Cardiac muscle cell (in vitro differentiated cells and primary cell): ENCODE measurements at places on chromosomes 3 and 15. TPM values are rescaled to one million over a fixed set of nuclear protein-coding genes. Genes with fewer than 3 reads are reported as not detected.

- no peaks in the 10 kb centered on the region for H3K36me3 ChIP-seq
- DNase-seq, result no peak
- peak overlapping the region; percentile 79 for H3K27ac ChIP-seq
- H3K4me1 ChIP-seq, result peaks cover 10% of the 10 kb centered on the region
- no peak overlapping the region for H3K4me3 ChIP-seq
- H3K27me3 ChIP-seq, result no peaks in the 10 kb centered on the region
These were observed 1.4 kb upstream of the APPL1 start for GRCh38 chr3:57226176-57226575.

DNA sequence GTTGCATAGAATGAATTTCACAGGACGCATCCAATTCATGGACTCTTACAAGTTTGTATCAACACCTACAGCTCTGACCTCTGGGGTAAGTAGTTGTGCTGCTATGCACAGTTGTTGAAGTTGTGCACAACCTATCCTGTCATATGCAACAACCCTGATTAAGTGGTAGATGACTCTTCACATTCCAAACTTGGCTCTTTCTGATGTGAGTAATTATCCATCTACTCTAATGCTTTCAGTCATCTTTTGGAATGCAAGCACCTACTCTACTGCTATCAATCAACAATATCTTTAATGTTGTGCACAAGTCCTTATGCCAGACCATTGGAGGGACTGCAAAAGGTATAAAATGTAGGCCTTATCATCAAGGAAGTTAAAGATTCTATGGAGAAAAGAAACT, 921.4 kb downstream of the MCTP2 start:
- no peaks in the 10 kb centered on the region for H3K36me3 ChIP-seq
- no peak for DNase-seq
- H3K4me1 ChIP-seq, result no peaks in the 10 kb centered on the region
- no peaks in the 10 kb centered on the region for H3K27me3 ChIP-seq
- H3K27ac ChIP-seq, result no peak overlapping the region

Gene LYZL4
- 4.3 and 5.4 TPM in 2 replicates for total RNA-seq

Gene PCBP4
- total RNA-seq, result 151 and 226 TPM in 2 replicates

Gene UROC1
- total RNA-seq, result not detected in 2 replicates

Gene ATR
- 11.2 and 15.7 TPM in 2 replicates for total RNA-seq

GRCh38 chr3:115245438-115245837, 98.3 kb upstream of the ZBTB20 start:
- H3K36me3 ChIP-seq, result no peaks in the 10 kb centered on the region
- no peak overlapping the region for H3K27ac ChIP-seq
- no peaks in the 10 kb centered on the region for H3K4me1 ChIP-seq
- H3K4me3 ChIP-seq, result no peak overlapping the region

GRCh38 chr3:112568642-112569041, 6.8 kb downstream of the SLC35A5 start:
- H3K4me1 ChIP-seq, result no peaks in the 10 kb centered on the region
- no peak overlapping the region for H3K27ac ChIP-seq
- no peak overlapping the region for H3K4me3 ChIP-seq
- peaks cover 23% of the 10 kb centered on the region for H3K36me3 ChIP-seq
- DNase-seq, result no peak
- no peaks in the 10 kb centered on the region for H3K27me3 ChIP-seq

Gene CKMT1A
- 1.4 and 5.9 TPM in 2 replicates for total RNA-seq

Gene SNX4
- 63.8 and 72.1 TPM in 2 replicates for total RNA-seq

DNA sequence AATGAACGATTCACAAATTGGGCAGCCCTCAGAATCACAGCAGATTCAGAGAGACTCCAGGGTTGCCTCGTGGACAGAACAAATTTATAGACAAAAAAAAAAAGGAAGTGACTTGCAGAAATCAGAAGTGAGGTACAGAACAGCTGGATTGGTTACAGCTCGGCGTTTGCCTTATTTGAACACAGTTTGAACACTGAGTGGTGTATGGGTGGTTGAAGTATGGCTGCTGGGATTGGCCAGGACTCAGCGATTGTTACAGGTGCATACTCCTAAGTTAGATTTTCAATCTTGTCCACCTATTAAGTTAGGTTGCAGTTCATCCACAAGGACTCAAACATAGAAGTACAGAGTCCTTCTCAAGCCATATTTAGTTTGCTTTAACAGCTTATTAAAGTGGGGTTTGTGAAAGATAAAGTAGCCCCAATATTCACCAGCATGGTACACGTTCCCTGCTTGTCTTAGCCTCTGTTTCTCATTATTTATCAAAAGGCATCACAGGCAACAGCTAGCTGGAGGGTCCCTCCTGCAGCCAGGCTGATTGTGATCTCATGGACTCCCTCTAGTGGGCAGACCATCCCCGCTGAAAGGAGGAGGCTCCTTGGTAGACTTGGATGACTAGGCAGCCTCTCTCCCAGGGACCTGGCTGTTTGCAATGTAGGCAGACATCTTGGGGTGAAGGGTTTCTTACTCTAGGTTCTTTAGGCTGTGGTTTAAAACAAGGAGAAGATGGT, 17.6 kb upstream of the ALDH1L1 start:
- no peaks in the 10 kb centered on the region for H3K4me1 ChIP-seq
- no peak overlapping the region for H3K4me3 ChIP-seq
- H3K27me3 ChIP-seq, result no peaks in the 10 kb centered on the region
- H3K27ac ChIP-seq, result no peak overlapping the region

GRCh38 chr3:149315694-149316093, 17.7 kb downstream of the TM4SF18 start:
- DNase-seq, result peak; percentile 27
- H3K4me3 ChIP-seq, result no peak overlapping the region
- H3K27me3 ChIP-seq, result no peaks in the 10 kb centered on the region
- H3K36me3 ChIP-seq, result no peaks in the 10 kb centered on the region
- peaks cover 6% of the 10 kb centered on the region for H3K4me1 ChIP-seq

DNA sequence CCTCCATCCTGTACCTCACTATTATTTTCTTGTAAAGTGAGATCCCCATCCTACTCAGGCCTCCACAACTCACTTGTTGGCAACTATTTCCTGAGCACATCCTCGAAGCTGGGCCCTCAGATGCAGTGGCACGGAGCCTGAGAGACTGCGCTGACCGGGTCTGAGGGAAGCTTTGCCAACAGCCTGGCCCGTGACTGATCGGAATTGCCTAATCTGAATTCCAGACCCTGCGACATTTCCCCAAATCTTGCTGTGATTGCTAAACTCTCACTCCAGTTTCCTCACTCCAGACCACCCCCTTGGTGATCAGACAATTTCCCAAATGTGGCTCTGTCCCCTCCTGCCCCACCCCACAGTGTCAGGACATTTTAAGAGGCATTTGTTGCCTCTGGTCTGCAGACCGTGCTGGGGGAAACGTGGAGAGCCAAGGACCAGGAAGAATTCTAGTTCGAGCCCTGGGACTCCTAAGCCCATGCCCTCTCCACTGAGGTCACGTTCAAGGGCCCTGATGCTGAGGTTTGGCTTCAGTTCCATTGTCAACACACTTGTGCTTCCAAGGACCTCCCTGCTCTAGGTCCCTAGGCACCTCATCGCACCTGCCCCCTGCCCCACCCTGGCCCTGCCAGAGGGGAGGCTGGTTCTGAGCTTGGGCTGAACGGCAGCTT, 22.8 kb downstream of the KLHL25 start:
- H3K36me3 ChIP-seq, result no peaks in the 10 kb centered on the region
- DNase-seq, result peak; percentile 84
- H3K27ac ChIP-seq, result no peak overlapping the region
- H3K4me3 ChIP-seq, result no peak overlapping the region

GRCh38 chr15:80003934-80004472, 33.0 kb upstream of the BCL2A1 start:
- no peaks in the 10 kb centered on the region for H3K36me3 ChIP-seq
- no peak for DNase-seq
- no peak overlapping the region for H3K27ac ChIP-seq

DNA sequence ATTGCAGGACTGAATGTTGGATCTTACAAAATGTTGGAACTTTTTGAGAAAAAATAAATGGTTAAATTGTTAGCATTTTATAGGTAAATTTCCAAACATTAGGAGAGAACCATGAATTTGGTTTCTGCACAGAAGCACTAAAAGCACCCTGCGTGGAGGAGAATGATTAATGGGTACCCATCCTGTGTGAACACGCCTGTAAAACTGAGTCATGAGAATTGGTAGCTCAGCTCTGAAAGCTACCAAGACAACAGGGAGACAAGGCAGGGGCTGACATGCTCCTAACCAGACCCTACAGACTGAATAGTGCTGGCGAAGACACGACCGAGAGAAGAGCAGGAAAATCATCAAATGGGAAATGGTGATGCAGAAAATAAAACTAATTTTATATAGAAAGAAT, 32.4 kb upstream of the MTMR10 start:
- no peak overlapping the region for H3K27ac ChIP-seq
- no peak for DNase-seq
- no peaks in the 10 kb centered on the region for H3K36me3 ChIP-seq
- no peaks in the 10 kb centered on the region for H3K27me3 ChIP-seq
- no peak overlapping the region for H3K4me3 ChIP-seq
- H3K4me1 ChIP-seq, result peaks cover 6% of the 10 kb centered on the region

Gene CRABP1
- 12.8 and 28.2 TPM in 2 replicates for total RNA-seq

Gene ROPN1
- total RNA-seq, result not detected in 2 replicates

Gene HDDC3
- 31.2 and 32.5 TPM in 2 replicates for total RNA-seq

- no peak overlapping the region for H3K4me3 ChIP-seq
- no peak overlapping the region for H3K27ac ChIP-seq
- peaks cover 5% of the 10 kb centered on the region for H3K4me1 ChIP-seq
- H3K36me3 ChIP-seq, result no peaks in the 10 kb centered on the region
- H3K27me3 ChIP-seq, result no peaks in the 10 kb centered on the region
These were observed 11.3 kb upstream of the DLG1 start for GRCh38 chr3:197309528-197310361.

- no peak overlapping the region for H3K4me3 ChIP-seq
- peaks cover 7% of the 10 kb centered on the region for H3K27me3 ChIP-seq
- H3K27ac ChIP-seq, result no peak overlapping the region
- H3K36me3 ChIP-seq, result no peaks in the 10 kb centered on the region
- H3K4me1 ChIP-seq, result peaks cover 10% of the 10 kb centered on the region
These were observed 27.3 kb upstream of the SEC62 start for GRCh38 chr3:169939320-169939719.

DNA sequence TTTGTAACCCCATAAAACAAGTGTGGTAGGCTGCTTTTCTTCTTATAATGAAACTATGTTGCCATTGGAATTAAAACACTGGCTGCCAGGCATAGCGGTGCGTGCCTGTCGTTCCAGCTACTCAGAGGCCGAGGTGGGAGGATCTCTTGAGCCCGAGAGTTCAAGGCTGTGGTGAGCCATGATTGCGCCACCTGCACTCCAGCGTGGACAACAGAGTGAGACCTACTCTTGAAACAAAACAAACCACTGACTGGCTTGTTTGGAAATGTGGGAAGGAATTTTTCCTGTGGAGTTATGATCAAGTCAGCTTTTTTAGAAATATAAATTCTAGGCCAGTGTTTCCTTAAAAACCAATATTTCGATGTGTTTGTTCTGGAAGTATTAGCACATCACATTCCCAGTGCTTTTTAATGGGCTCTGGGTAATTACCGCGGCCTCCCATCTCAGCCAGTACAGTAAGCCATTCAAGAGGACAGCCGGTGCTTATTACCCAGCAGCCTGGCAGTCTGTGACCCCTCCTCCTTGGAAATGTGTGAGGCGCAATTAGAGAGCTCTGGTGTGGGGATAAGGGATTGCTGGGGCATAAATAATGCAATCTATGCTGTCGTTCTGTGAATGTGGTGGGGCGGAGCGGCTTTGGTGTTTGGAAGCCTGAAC, 58.3 kb upstream of the TRAK1 start:
- H3K27me3 ChIP-seq, result no peaks in the 10 kb centered on the region
- H3K4me3 ChIP-seq, result no peak overlapping the region
- no peaks in the 10 kb centered on the region for H3K36me3 ChIP-seq
- peak; percentile 98 for DNase-seq

- H3K4me1 ChIP-seq, result no peaks in the 10 kb centered on the region
- no peak overlapping the region for H3K4me3 ChIP-seq
- no peaks in the 10 kb centered on the region for H3K27me3 ChIP-seq
- no peak for DNase-seq
- H3K27ac ChIP-seq, result no peak overlapping the region
These were observed 317.5 kb upstream of the SGO1 start for GRCh38 chr3:20503394-20504082.

DNA sequence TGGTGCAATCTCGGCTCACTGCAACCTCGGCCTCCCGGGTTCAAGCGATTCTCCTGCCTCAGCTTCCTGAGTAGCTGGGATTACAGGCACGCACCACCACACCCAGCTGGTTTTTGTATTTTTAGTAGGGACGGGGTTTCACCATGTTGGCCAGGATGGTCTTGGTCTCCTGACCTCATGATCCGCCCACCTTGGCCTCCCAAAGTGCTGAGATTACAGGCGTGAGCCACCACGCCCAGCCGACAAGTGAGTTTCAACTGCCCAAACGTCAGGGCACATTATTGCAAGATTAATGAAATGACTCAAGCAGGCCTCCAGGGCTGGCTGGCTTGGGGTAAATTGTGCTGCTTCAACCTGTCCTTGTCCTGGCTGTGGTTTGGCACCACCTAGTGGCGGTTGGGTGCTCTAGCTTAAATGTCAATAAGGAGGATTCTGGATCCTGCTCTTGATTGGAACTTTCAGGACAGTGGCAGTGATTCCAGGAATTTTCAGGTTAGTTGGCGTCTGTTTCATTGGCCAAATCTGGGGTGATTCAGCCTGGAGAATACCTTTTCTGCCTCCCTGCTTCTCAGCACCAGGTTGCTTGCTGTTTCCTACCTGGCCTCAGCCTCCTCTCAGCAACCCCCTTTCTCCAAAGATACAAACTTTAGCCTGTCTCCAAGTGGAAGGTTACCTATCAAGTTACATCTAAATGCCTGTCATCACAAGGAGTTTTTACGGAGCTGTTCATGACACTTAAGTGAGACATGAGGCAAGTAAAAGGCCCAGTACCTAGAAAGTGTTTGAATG, 32.4 kb upstream of the SACM1L start:
- H3K4me1 ChIP-seq, result no peaks in the 10 kb centered on the region
- peak; percentile 97 for DNase-seq
- H3K27ac ChIP-seq, result no peak overlapping the region

- H3K4me1 ChIP-seq, result no peaks in the 10 kb centered on the region
- no peak overlapping the region for H3K4me3 ChIP-seq
- no peak for DNase-seq
- no peak overlapping the region for H3K27ac ChIP-seq
These were observed 26.2 kb downstream of the PIK3CA start for GRCh38 chr3:179174316-179174715.

Gene HCN4
- 93.1 and 159 TPM in 2 replicates for total RNA-seq

GRCh38 chr3:13883681-13884080, 3.8 kb upstream of the WNT7A start:
- H3K27me3 ChIP-seq, result peaks cover 89% of the 10 kb centered on the region
- H3K27ac ChIP-seq, result no peak overlapping the region

GRCh38 chr3:135085652-135086436, 290.8 kb downstream of the EPHB1 start:
- H3K27ac ChIP-seq, result no peak overlapping the region
- H3K36me3 ChIP-seq, result no peaks in the 10 kb centered on the region
- DNase-seq, result no peak
- H3K4me1 ChIP-seq, result no peaks in the 10 kb centered on the region
- H3K27me3 ChIP-seq, result peaks cover 15% of the 10 kb centered on the region
- H3K4me3 ChIP-seq, result no peak overlapping the region

DNA sequence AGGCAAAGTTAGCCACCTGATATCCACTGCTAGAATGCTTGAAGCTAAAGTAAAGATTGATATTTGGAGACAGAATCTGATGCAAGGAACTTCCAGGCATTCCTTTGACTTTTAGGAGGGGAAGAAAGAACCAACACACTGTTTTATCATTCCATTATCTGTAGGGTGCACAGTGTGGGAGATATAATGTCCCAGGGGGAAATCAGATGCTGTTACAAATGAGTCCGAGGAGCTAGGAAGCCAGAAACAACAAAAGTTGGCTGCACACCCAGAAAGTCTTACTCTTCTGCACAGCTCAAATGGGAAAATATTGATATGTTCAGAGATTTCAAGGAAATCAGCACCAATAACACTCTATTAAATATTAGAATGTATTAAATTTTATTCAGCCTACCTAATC, 113.6 kb upstream of the ROBO1 start:
- H3K4me1 ChIP-seq, result peaks cover 9% of the 10 kb centered on the region
- no peaks in the 10 kb centered on the region for H3K36me3 ChIP-seq
- H3K27ac ChIP-seq, result no peak overlapping the region
- no peak for DNase-seq
- H3K4me3 ChIP-seq, result no peak overlapping the region

Gene SLC30A4
- total RNA-seq, result 3.1 and 3.5 TPM in 2 replicates
